ENCODE measurements at places on chromosomes 6 and 20. TPM values are rescaled to one million over a fixed set of nuclear protein-coding genes. Genes with fewer than 3 reads are reported as not detected.
A peak's percentile ranks its signal among the peaks of the same experiment; 100 is the strongest.

Gene PRIM2
- 16.0 TPM for total RNA-seq

- H3K4me1 ChIP-seq = peaks cover 6% of the 10 kb centered on the region
- no peak for DNase-seq
- no peak overlapping the region for H3K27ac ChIP-seq
Measured at GRCh38 chr6:158066136-158066781, 84.6 kb downstream of the SYNJ2 start.

- H3K27me3 ChIP-seq = no peaks in the 10 kb centered on the region
- no peak overlapping the region for H3K27ac ChIP-seq
- no peak overlapping the region for H3K4me3 ChIP-seq
- no peak for DNase-seq
Measured at GRCh38 chr20:16926626-16927430, 178.7 kb downstream of the OTOR start.

Gene ATAT1
- total RNA-seq = 8.9 TPM

Gene GRM1
- total RNA-seq = not detected

Gene SNRPB2
- total RNA-seq = 39.4 TPM

DNA sequence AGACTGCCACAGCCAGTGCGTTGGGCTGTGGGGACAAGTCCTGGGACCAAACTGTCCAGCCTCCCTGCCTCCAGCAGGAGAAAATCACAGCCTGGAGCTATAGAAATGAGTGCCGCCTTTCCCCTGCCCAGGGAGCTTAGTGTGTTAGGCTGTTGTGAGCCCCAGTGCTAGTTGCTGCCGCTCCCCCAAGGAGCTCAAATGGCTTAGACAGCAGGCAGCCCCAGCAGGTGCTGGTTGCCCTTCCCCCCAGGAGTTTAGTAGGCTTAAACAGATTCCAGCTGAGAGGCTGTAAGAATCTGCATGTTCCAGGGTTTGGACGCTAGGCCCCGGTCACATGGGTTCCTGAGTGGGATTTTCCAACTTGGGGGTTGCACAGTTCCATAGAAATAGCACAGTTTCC, 27.2 kb upstream of the HMGN3 start:
- DNase-seq = no peak
- no peaks in the 10 kb centered on the region for H3K4me1 ChIP-seq

DNA sequence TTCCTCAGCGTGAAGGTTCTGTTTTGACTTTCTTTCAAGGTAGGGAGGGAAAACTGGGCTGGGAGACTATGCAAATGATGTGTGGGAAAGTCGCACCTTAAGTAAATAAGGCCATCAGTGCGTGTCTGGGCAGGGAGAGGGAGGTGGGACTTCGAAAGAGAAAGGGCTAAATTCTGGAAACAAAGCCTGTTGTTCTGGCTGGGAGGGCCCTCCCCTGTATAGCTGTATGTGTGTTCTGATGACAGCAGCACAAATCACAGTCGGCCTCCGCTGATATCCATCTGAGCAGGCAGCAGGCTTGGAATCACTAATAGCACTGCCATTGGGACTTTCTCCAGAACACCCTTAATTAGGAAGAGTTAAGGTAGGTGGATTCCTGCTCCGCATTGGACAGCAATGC, 19.2 kb downstream of the JAG1 start:
- H3K4me1 ChIP-seq = no peaks in the 10 kb centered on the region
- no peaks in the 10 kb centered on the region for H3K27me3 ChIP-seq
- H3K36me3 ChIP-seq = no peaks in the 10 kb centered on the region
- DNase-seq = no peak
- H3K4me3 ChIP-seq = no peak overlapping the region

Gene SLC35D3
- total RNA-seq = not detected

GRCh38 chr6:101760843-101761621, 367.5 kb downstream of the GRIK2 start:
- no peaks in the 10 kb centered on the region for H3K27me3 ChIP-seq
- no peaks in the 10 kb centered on the region for H3K4me1 ChIP-seq
- H3K4me3 ChIP-seq = no peak overlapping the region
- DNase-seq = no peak
- no peak overlapping the region for H3K27ac ChIP-seq
- no peaks in the 10 kb centered on the region for H3K36me3 ChIP-seq

DNA sequence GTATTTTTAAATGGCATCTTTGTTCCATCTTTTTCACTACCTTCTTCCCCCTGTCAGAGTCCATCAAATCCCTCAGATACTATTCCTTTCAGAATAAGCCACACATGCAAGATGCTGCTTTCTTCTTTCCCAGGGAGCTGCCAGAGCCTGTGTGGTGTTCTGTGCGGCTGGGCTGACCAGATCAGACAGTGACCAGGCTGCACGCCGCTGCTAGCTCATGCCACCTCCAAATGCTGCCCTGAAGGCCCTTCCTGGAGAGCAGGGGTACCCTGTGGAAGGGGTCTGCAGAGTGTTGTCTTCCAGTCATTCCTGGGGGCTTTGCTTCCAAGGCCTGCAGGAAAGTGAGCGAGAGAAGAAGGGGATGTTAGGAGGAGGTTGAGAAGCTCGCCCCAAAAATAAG, 179.1 kb upstream of the SUPT3H start:
- no peak overlapping the region for H3K4me3 ChIP-seq
- no peak for DNase-seq
- H3K4me1 ChIP-seq = no peaks in the 10 kb centered on the region
- no peaks in the 10 kb centered on the region for H3K36me3 ChIP-seq
- H3K27ac ChIP-seq = no peak overlapping the region

DNA sequence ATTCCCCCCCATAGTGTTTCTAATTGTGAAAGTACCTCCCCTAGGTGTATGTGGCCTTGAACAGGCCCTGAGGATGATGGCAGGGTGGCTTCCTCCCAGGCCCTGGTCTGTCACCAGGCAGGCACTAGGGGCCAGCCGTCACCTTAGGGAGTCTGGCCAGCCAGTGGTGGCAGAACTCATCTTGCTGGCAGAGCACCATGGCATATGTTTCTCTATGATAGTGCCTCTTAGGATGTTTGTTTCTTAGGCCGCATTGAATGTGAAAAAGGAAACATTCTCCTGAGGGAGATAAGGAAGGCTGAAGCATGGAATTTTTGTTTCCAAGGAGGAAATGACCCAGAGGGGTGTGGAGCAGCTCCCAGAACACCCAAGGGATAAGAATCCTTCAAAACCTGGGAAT, 45.2 kb upstream of the KLHL31 start:
- H3K4me1 ChIP-seq = no peaks in the 10 kb centered on the region
- H3K36me3 ChIP-seq = no peaks in the 10 kb centered on the region
- H3K4me3 ChIP-seq = no peak overlapping the region
- no peak overlapping the region for H3K27ac ChIP-seq

Gene HLA-DOB
- total RNA-seq = 10.4 TPM

DNA sequence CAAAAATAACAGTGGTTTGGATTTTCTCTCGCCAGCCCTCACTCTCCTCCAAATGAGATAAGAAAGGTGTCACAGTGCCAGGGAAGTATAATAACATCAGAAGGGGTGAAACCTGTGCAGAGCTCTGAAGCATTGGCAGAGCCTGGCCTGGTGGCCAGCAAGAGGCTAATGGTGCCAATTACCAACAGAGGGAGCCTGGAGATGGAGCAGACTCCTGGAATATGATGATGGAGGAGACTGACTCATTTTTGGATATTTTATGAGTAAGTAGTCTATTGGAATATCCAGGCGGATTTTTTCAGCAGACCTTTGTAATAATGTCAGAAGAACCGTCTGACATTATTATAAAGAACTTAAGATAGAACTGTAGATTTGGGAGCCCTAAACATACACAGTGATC, 442.6 kb upstream of the MARCKS start:
- H3K27ac ChIP-seq = no peak overlapping the region
- no peaks in the 10 kb centered on the region for H3K4me1 ChIP-seq
- no peak overlapping the region for H3K4me3 ChIP-seq
- no peaks in the 10 kb centered on the region for H3K27me3 ChIP-seq

Gene ROMO1
- total RNA-seq = 40.5 TPM

- H3K27me3 ChIP-seq = no peaks in the 10 kb centered on the region
- no peak overlapping the region for H3K27ac ChIP-seq
- H3K4me3 ChIP-seq = no peak overlapping the region
- no peaks in the 10 kb centered on the region for H3K4me1 ChIP-seq
- no peak for DNase-seq
- no peaks in the 10 kb centered on the region for H3K36me3 ChIP-seq
Measured at GRCh38 chr6:1335367-1336037, 23.6 kb downstream of the FOXQ1 start.

GRCh38 chr6:131004387-131004755, 58.7 kb downstream of the EPB41L2 start:
- no peaks in the 10 kb centered on the region for H3K27me3 ChIP-seq
- no peaks in the 10 kb centered on the region for H3K36me3 ChIP-seq
- no peak for DNase-seq
- H3K4me1 ChIP-seq = no peaks in the 10 kb centered on the region
- no peak overlapping the region for H3K4me3 ChIP-seq
- H3K27ac ChIP-seq = no peak overlapping the region

Gene FAM209B
- total RNA-seq = 3.3 TPM

Gene EDN1
- 1.5 TPM for total RNA-seq

DNA sequence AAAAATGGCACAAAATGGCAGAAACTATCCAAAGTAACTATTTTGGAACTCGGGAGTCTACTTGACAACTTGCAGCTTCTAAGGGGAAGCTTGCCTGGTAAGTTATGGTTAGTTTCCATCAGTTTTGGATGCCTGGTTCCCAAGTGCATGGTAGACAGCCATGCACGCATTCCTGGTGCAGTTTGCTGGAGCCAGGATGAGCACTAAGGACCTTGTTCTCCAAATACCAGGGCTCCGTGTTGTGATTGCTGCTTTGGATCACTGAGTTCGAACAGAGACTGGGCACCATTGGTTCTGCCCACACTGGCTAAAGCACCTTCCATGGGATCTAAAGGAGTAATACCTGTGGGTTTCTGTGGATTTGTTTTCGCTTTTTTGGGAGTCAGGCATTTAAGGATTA, 103.7 kb downstream of the FAM120B start:
- H3K36me3 ChIP-seq = peaks cover 3% of the 10 kb centered on the region
- no peak overlapping the region for H3K27ac ChIP-seq
- no peak overlapping the region for H3K4me3 ChIP-seq
- no peaks in the 10 kb centered on the region for H3K27me3 ChIP-seq

Gene MUC22
- total RNA-seq = not detected

DNA sequence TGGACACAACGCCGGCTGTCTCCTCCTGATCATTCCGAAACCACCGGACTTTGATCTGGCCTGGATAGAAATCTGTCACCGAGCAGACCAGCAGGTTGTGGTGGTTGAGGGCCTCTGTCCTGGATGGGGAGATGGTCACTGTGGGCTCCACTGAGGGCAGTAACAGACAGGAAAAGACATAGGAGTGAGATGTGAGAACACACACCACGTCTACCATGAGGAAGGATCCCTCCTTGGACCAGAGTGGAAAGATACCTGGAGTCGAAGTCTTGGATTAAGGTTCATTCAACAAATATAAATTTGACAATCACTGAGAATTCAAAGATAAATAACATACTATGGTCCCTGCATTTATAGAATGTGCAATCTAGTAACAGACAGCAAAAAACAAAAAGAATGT, 4.4 kb downstream of the HLA-DQB1 start:
- no peak overlapping the region for H3K4me3 ChIP-seq
- DNase-seq = no peak
- no peak overlapping the region for H3K27ac ChIP-seq

Gene GPR6
- total RNA-seq = not detected

- H3K27ac ChIP-seq = peak overlapping the region; percentile 81
- H3K4me1 ChIP-seq = peaks cover 14% of the 10 kb centered on the region
- H3K36me3 ChIP-seq = peaks cover 30% of the 10 kb centered on the region
- DNase-seq = no peak
- no peak overlapping the region for H3K4me3 ChIP-seq
Measured at GRCh38 chr6:159760602-159761057, 1.2 kb upstream of the ACAT2 start.

Gene GJA1
- not detected for total RNA-seq

DNA sequence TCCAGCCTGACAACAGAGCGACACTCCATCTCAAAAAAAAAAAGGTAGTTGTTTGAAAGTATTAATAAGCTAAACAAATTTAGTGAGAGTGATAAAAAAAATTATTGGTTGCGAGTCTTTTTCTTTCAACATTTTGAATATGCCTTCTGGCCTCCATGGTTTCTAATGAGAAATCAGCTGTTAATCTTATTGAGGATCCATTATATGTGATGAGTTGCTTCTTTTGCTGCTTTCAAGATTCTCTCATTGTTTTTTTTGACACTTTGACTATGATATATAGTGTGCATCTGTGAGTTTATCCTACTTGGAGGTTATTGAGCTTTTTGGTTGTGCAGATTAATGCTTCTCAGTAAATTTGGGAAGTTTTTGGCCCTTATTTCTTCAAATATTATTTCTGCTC, 15.6 kb upstream of the CMTR1 start:
- H3K4me3 ChIP-seq = no peak overlapping the region
- no peaks in the 10 kb centered on the region for H3K27me3 ChIP-seq
- DNase-seq = no peak
- no peaks in the 10 kb centered on the region for H3K4me1 ChIP-seq
- H3K36me3 ChIP-seq = no peaks in the 10 kb centered on the region

DNA sequence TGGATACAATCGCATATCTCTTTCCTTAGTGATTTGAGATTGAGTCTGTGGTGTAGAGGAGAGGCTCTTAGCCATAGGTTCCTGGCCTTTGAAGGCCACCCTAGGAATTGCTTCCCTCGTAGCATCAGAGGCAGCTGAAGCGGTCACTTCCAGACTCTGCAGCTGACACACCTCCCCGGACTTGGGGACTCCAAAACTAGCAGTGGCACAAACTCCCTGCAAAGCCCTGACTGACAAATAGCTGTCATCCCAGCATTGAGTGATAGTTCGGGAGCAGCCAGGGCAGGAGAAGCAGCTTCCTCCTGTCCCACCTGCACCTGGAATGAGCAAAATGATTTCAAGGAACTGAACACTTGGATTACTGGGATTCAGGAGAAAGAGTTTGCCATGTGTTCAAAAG, 100.5 kb upstream of the QKI start:
- no peak overlapping the region for H3K27ac ChIP-seq
- H3K4me3 ChIP-seq = no peak overlapping the region
- no peaks in the 10 kb centered on the region for H3K4me1 ChIP-seq
- no peaks in the 10 kb centered on the region for H3K36me3 ChIP-seq
- H3K27me3 ChIP-seq = peaks cover 2% of the 10 kb centered on the region
